GM12878 (cell line): ENCODE measurements at places on chromosomes 5 and 9.

- DNase-seq = no peak
Observed at GRCh38 chr5:159912033-159912800, 4.1 kb upstream of the ADRA1B start.

DNA sequence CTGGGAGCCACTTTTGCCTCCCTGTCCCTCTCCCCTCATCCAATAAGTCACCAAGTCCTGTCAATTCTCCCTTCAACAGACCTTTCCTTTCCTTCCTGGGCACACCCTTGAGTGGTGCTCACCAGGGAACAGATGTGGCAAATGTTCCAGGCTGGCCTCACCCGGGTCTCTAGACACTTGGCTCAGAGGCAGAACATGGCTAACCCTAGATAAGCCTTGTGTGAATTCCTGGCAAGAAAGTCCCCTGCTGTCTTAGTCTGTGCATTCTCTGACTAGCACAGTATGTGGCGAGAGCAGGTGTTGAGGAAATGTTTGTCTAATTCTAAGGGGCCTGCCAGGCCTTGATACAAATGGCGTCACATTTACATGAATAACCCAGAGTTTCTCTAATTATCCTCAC lies 41.2 kb upstream of the PTGS1 start:
- no peak for DNase-seq

DNA sequence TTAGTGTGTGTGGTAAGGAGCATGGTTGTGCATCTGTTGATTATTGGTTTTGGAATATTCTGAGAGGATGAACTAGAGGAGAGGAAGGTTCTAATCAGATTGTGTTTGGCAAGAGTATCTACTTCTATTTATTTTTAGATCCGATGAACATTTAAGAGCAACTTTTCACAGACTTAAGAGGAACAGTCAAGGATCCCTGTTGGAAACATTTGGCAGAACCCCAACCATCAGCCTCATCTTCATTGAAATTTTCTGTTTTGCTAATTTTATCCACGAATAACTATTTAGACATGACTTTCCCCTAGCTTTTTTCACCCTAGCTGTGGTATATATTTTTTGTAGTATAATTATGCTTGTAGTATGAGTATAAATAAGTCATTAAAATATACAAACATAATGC lies 868.5 kb downstream of the MAT2B start:
- DNase-seq = no peak

GRCh38 chr9:118326326-118326725 lies 622.1 kb downstream of the TLR4 start:
- no peak for DNase-seq

- no peak for DNase-seq
Observed at GRCh38 chr5:175478008-175478383, 364 bp upstream of the SFXN1 start.

DNA sequence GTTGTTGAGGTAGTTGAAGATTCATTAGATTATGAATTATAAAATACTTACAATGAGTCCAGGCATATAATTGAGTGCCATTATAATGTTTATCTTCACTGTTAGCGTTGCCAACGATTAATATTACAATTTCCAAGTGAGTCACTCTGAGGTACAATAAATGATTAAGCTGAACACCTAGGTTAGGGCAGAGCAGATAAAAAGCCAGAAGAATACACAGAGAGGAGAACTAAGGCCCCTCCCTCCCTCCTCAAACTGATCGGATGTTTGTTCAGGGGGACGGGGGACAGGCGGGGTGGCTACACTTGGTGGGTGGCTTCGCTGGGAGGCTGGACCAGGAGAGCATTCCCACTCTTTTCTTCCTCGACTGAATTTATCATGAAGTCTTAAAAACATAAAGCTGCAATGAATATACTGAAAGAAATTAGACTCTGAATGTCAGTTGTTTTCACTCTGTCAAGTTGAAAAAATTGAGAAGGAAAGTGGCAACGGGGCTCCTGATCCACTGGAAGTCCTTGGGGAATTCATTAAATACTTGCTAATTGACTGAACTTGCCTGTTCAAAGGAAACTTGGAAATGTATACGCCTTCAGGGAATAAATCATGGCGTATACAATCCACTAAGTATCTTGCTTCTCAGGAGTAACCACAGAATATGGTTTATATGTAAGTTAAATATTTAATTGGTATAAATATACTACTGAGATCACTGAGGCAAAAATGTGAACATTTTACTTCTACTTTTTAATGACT lies 198.1 kb downstream of the TSSK1B start:
- no peak for DNase-seq

DNA sequence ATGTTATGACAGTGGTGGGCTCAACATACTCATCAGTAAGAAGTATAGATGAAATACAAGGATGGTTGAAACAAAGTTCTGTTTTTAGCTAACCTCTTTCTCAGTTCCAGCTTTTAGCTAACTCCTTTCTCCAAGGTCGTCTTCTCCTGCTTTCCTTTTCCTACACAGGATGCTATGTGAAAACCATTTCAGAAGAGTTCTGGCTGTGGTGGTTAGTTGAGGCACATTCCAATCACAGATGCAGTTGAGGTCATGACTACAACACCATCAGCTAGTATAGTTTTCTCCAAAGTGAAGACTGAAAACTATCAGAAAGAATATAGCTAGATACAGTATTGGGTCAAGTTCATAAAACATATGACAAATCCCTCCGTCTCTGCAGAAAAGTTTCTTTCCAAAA lies 477.7 kb upstream of the C9orf72 start:
- DNase-seq = no peak

DNA sequence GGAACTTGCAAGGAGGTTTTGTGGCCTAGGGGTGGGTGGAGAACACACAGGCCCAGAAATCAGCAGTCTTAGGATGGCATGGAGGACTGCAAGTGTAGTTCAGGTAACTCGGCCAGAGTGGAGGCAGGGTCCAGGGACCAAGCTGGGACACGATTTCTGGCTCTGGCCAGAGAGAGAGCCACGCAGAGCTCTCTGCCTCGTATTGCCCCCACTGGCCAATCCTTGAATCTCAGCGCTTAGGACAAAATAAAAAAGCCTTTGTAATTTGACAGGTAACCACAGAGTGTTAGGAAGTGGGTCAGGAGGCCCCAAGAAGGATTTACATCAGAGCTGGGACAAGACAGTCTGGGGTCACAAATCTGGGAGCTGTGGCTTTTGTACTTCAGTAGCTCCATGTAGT lies 11.7 kb downstream of the MAP3K1 start:
- DNase-seq = no peak

DNA sequence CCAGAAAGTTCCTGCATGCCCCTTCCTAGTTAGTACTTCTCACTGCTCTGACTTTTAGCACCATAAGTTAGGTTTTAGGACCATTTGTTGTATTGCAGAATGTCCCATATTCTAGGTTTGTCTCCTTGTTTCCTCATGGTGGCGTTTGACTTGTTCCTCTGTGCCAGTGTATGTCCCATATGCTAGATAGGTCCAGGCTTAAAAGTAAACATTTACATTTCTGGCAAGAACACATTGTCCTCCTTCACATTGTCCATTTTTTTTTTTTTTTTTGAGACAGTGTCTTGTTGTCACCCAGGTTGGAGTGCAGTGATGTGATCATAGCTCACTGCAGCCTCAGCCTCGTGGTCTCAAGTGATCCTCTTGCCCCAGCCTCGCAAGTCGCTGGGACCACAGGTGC lies 15.4 kb downstream of the TBC1D13 start:
- DNase-seq = no peak

DNA sequence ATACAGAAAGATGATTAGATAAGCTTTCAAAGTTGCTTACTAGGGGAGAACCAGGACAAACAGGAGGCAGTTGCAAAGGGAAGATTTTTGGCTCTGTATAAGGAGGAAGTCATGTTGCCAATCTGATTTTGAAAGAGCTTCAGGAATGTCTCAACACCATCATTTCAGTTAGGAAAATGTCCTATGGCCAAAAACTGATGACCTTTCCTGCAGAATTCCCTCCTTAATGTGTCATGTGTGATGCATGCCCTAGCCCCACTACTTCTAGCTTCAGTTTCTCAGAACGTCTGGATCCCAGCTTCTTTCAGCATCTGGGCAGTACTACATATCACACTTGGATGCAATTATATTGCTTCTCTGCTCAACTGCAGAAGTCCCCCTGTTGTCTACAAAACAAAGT lies 211.5 kb upstream of the NREP start:
- DNase-seq = no peak

GRCh38 chr9:133754688-133755227 lies 16.6 kb upstream of the SARDH start:
- no peak for DNase-seq

GRCh38 chr9:88590558-88591146 lies 55.7 kb downstream of the NXNL2 start:
- no peak for DNase-seq

GRCh38 chr5:51439232-51439631 lies 56.0 kb downstream of the ISL1 start:
- no peak for DNase-seq

DNA sequence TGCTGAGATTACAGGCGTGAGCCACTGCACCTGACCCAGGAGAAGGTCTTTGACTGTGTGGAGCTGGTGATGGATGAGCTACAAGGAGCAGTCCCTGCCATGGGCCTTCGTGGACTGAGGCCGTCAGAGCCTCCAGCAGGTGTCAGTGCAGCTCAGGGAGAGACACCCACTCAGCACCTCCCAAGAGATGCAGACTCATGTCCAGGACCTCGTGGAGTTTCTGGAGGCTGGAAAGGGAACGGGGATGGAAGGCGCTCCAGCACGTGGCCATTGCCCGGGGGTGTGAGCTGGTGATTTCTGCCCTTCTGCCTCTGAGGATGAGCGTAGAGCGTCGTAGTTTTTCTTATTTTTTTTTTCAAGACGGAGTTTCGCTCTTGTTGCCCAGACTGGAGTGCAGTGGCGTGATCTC lies 9.5 kb downstream of the TOR4A start:
- DNase-seq = no peak

GRCh38 chr5:124519396-124519795 lies 227.0 kb downstream of the ZNF608 start:
- DNase-seq = peak; percentile 33

- DNase-seq = no peak
Observed at GRCh38 chr9:36298566-36298965, 40.3 kb upstream of the GNE start.

GRCh38 chr9:97556036-97556720 lies 54.7 kb downstream of the TMOD1 start:
- no peak for DNase-seq

DNA sequence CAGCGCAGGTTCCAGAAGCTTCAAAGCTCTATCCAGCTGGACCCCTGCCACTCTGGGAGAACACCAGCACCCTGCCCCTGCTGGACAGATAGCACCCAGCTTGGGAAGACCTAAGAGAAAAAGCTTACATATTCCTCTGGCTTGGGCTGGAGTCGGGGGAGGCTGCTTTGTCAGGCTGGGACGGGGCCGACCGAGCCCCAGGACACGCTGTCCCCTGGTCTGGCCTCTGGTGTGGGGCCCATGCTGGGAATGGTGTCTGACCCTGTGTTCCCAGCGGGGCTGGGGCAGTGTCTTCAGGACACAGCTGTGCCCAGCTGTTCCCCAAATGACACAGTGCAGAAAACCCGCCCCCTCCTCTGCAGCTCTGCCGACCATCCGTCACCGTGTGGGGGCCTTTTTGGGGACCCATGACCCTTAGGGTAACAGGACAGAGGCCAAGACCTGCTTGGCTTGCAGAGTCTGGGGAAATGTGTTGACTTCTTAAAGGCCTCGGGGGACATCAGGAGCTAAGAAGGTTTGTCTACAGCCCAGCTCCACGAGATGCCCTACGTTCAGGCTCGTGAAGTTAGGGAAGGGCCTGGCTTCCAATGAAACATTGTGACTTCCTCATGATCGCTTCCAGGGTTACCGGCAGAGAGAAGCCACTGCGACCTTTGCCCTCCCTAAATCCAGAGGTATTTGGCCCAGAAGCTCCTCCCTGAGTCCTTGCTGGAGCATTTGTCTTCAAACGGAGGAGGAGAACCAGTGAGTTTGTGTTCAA lies 20.4 kb upstream of the SLC2A6 start:
- DNase-seq = no peak

- DNase-seq = no peak
Observed at GRCh38 chr5:158434749-158435148, 575.8 kb upstream of the CLINT1 start.

- DNase-seq = no peak
Observed at GRCh38 chr5:78816143-78816765, 167.7 kb upstream of the LHFPL2 start.

DNA sequence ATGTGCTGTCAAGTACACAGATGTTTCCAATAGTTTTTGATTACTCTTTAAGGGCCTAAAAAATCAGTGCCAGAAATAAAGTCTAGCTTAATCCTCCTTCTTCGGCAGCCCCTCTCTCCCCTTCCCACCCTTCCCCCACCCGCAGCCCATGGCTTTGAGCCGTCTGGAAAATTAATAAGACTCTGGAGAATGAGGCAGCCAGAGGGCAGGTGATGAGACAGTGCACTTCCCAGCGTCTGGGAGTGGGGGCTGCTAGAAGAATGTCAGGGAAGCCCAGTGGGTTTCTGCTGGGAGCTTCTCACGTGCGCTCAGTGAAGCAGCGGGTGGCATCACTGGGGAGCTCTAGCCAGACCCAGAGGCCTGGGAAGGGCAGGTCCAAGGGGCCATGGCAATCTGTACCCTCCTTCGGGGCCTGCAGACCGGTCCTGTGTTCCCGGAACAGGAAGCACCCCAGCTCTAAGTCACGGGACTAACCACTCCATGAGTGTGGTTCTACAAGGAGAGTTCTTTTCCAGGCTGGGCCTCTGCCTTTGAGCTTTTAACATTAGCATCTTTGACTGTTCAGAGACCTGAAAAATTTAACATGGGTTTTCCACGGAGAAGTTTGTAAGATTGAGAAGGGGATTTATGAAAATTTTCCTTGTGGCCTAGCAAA lies 164.8 kb upstream of the OTULINL start:
- DNase-seq = no peak

DNA sequence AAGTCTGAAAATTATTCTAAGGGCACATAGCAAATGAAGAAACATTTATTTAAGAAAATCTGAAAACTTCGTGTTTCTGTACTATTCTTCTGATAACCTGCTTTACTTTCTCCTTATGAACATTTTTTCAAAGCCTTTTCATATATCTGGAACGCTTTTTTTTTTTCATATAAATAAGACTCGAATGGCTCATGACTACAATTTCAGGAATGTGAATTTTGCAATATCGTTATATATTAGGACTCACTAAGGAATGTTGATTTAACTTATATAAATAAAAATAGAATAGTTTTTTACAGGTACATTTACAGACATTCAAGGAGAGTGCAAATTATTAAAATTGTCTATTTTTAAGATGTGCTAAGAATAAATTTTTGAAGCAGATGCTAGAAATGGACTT lies 42.9 kb downstream of the GPBP1 start:
- DNase-seq = no peak
